Right atrium auricular region (tissue), 2 donors: ENCODE measurements at places on chromosomes 13 and 19. TPM values are rescaled to one million over a fixed set of nuclear protein-coding genes. Genes with fewer than 3 reads are reported as not detected.

Gene ZNF132
- 3.1 TPM for total RNA-seq

GRCh38 chr19:38152461-38153379 lies 71.3 kb downstream of the DPF1 start:
- peaks cover 6% of the 10 kb centered on the region for H3K36me3 ChIP-seq
- no peak for DNase-seq
- H3K27ac ChIP-seq = no peak overlapping the region

DNA sequence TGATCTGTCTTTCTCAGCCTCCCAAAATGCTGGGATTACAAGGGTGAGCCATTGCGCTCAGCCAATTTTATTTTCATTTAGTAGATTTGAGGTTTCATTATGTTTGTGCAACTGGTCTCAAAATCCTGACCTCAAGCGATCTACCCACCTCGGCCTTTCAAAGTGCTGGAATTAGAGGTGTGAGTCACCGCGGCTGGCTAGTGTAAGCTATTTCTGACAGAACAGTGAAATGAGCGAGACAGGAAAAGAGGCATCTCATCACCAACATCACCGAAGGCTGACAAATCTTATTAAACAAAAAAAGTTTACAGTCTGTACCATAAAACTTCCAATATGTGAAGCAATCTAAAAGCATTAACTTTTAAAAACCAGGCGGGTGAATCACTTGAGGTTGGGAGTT lies 12.2 kb upstream of the ZNF888 start:
- no peak overlapping the region for H3K4me3 ChIP-seq
- H3K36me3 ChIP-seq = no peaks in the 10 kb centered on the region
- no peaks in the 10 kb centered on the region for H3K27me3 ChIP-seq
- H3K27ac ChIP-seq = no peak overlapping the region
- no peak for DNase-seq

DNA sequence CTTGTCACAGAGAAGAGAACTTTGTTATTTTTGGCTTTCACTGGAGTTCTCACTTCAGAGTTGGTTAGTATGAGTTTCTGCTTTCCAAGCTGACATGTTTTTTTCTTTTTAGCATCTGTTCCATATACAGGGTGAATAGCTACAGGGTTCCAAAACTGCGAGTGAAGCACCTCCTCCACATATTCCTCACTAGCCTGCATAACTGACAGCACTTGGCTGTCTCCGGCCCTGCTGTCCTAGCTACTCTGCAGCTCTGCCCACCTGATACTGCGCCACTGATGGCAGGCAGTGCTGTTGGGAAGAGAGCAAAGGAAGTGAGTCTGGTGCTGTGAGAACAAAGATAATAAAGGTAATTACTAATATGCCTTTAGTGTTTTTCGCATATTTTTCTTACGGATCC lies 6.8 kb downstream of the ATP8A2 start:
- no peak overlapping the region for H3K27ac ChIP-seq
- H3K4me3 ChIP-seq = no peak overlapping the region
- H3K36me3 ChIP-seq = no peaks in the 10 kb centered on the region
- no peak for DNase-seq
- H3K27me3 ChIP-seq = no peaks in the 10 kb centered on the region
- no peaks in the 10 kb centered on the region for H3K4me1 ChIP-seq

DNA sequence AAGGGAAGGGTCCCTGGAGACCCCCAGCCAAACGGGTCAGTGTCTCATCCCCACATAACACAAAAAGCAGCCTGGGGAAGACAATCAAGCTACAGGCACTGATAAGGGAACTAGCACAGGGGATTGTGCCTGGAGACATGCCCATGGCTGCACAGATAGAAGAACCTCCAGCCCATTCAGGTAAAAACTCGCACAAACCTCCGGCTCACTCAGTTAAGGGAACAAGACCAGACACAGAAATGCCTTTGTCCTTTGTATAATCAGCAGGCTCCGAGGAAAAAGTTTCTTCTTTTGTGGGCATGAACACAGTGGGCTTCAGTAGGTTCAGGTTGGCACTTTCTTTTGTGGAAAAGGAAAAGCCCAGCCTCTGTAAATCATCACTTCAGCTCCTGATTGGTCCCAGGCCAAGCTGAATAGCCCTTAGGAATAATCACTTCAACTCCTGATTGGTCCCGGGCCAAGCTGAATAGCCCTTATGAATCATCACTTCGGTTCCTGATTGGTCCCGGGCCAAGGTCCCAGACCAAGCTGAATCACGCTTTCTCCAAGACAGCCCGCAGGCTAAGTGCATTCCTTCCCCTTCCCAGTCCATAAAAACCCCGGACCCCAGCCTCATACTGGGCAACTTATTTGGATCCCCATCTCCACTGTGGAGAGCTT lies 5.0 kb upstream of the ZNF230 start:
- peaks cover 38% of the 10 kb centered on the region for H3K36me3 ChIP-seq
- H3K4me3 ChIP-seq = no peak overlapping the region
- H3K27ac ChIP-seq = no peak overlapping the region
- H3K4me1 ChIP-seq = peaks cover 6% of the 10 kb centered on the region
- no peak for DNase-seq

GRCh38 chr19:13022111-13022858 lies 27.0 kb downstream of the NFIX start:
- H3K36me3 ChIP-seq = no peaks in the 10 kb centered on the region
- H3K27ac ChIP-seq = peak overlapping the region; percentile 98
- DNase-seq = no peak
- H3K4me3 ChIP-seq = peak overlapping the region; percentile 50
- no peaks in the 10 kb centered on the region for H3K27me3 ChIP-seq
